ENCODE measurements at places on chromosomes 3 and 15.

- DNase-seq = no peak
Measured at GRCh38 chr3:29764041-29764440, 483.2 kb downstream of the RBMS3 start.

GRCh38 chr3:186949281-186949982, 19.1 kb downstream of the ST6GAL1 start:
- DNase-seq = no peak

- no peak for DNase-seq
Measured at GRCh38 chr15:62647843-62648505, 394.6 kb upstream of the TPM1 start.

GRCh38 chr3:148232389-148232788, 465.3 kb upstream of the AGTR1 start:
- no peak for DNase-seq
